ENCODE measurements at places on chromosomes 6 and 20.

DNA sequence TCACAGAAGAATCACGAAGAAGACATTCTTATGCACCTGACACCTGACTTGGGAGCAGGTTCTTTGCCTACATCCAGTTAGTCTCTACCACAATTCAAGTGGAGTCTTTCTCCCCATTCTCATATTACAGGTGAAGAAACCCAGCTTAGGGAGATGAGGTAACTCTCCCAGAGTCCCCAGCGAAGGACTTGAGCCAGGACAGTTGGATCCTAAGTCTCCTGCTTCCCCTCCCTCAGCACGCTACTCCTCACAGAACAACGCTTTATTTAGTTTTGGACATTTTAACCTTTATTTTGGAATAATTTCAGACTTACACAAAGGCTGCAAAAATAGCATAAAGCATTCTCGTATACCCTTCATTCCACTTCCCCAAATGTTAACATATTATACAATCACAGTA lies 824 bp upstream of the CSTL1 start:
- no peak for DNase-seq

DNA sequence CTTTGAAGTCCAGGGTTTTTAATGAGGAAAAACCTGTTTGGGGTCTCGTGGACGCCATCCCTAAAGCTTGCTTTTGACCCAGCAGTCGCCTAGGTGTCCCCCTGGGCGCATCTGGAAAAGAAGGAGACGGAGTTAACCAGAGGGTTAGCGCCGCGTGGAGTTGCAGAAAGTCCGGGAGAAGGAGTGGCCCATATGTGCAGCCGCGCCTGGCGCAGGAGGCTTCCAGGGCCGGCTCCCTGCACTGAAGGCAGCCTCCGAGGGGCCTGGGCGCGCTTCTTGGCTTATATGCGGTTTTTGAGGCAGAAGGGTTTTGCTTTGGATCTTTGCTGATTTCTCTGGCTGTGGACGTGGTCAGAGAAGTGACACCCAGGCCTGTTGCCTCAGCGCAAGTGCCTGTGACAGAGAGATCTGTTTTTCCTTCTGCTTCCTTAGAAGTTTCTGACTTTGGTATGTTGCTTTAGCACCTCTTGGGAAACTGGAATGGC lies 987 bp downstream of the TMEM181 start:
- DNase-seq = peak; percentile 25

- DNase-seq = no peak
Observed at GRCh38 chr6:143806282-143807102, 36.6 kb upstream of the LTV1 start.

DNA sequence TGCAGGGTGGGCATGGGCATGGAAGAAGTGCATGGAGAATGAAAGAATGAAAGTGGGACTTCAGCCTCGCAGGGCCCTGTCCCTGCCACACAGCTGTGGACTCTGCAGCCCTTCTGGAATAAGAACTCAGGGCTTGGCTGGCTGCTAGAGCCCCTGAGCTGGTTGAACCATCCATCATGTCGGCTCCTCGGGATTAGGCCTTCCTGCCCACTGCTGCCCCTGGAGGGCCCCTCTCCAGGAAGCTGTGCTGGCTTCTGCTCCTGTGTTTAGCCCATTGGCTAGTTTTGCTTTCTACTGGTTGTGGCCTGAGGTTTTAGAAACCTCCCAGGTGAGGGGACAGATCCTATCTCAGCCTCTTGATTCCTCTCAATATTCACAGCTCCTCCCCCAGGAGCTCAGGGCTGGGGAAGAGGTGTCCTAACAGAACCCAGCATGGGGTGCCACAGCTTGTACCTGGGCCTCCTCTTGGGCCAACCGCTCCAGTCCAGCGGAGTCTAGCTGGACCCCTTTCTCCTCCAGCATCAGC lies 7.9 kb downstream of the AARS2 start:
- DNase-seq = no peak

GRCh38 chr20:44948513-44948912 lies 11.7 kb downstream of the TOMM34 start:
- no peak for DNase-seq

- no peak for DNase-seq
Observed at GRCh38 chr6:96582436-96582835, 19.5 kb downstream of the FHL5 start.

- no peak for DNase-seq
Observed at GRCh38 chr6:108652375-108652774, 91.7 kb downstream of the FOXO3 start.

DNA sequence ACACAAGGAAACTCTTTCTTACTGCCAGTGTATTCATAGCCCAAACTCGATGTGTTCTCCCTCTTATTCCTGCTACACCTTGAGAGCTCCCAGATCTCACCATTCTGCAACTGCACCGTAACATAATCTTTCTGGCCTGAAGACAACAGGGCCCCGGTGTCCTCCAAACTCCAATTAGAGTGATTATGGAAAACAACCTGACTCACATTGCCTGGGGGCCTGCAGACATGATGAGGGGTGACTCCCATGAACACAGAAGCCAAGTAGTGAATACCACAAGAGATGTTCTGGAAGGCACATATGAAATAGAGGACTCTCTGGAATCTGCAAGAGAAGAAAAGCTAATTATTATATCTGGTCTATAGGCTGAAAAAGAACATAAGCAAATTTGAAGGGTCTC lies 19.7 kb downstream of the SLC22A16 start:
- DNase-seq = no peak

GRCh38 chr6:56650191-56650590 lies 7.5 kb upstream of the DST start:
- DNase-seq = no peak

DNA sequence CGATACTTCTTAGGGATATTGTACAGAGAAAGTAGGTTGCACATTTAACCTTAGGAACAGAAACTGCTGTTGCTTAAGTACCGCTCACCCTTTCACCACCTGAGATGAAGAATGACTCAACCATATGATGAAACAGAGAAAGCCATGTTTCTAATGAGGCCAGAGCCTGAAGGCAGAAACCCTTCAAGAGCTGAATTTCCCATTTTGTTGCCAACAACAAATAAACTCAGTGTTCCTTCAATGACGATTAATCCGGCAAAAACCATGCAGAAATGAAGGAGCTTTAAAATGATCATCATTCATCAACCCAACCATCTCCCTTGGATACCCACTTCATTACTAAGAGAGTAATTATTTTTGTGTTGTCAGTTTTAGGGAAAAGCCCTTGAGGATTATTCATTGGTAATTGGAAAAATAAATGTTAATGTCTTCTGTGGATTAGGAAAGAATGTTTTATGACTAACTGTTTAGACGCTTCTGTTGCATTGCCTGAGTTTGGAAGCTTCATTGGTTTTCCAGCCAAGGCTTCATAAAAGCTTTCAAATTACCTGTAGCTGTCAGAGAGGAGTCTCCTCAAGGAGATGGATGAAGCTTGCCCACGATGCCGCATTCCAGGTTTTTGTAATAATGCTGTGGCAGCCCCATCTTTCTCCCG lies 112.1 kb upstream of the IYD start:
- DNase-seq = no peak

GRCh38 chr6:4931530-4932227 lies 72.2 kb downstream of the RPP40 start:
- DNase-seq = peak; percentile 94

GRCh38 chr6:51153109-51153508 lies 334.4 kb downstream of the TFAP2B start:
- DNase-seq = no peak

GRCh38 chr20:43537921-43538877 lies 20.6 kb upstream of the SGK2 start:
- peak; percentile 43 for DNase-seq

GRCh38 chr6:10385524-10386132 lies 29.2 kb downstream of the TFAP2A start:
- no peak for DNase-seq

GRCh38 chr6:167870321-167870720 lies 43.6 kb downstream of the AFDN start:
- no peak for DNase-seq

GRCh38 chr6:136335736-136336363 lies 46.2 kb upstream of the BCLAF1 start:
- no peak for DNase-seq

DNA sequence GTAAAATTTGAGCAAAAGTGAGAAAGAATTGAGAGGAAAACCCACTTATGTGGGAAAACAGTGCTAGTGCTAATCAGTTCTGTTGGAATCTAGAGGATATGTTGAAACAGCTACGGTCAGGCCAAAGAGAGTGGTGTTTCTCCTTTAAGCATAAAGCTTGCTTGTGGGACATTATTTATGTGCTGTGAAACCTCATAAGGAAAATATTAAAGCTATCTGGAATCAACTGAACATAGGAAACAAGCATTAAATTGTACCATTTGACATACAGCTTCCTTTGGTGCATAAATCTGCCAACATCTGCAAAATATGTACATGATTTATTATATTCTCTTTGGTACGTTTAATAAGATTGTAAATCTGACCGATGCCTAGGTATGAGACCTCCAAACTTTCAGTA lies 182.5 kb upstream of the PDE10A start:
- no peak for DNase-seq

DNA sequence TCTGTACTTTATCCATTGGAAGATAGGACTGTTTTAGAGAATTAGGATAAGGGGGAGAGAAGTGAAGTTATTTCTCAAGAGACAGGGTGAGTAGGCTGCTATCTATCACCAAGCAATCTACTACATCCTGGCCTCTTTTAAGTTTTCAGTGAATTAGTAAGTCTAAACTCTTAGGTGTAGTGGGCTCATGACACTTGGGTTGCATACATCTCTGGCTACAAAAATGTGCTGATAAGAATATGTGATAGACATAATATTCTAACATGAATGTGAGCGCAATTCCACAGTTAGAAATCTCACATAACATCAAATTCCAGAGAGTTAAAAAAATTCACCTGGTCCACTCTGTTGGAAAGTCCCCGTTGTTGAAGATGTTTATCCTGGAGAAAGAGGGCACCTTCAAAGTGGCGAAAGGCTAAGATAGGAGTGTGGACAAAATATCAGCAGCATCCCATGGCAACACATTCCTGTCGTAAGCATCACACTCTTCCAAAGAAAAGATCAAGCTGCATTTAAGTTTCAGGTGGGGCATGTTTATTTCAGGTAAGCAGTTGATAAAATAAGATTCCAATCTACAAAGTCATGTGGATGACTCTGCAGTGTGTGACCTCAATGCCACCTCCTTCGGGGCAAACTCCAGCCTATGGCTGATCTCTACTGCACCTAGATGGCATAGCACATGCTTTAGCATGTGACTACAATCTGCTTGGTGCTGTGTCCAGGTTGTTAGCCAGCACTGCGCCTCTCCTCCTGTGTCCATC lies 111.7 kb upstream of the NEDD9 start:
- DNase-seq = peak; percentile 88

Data from LoVo (cell line).